ENCODE measurements at places on chromosomes 1 and 21.

DNA sequence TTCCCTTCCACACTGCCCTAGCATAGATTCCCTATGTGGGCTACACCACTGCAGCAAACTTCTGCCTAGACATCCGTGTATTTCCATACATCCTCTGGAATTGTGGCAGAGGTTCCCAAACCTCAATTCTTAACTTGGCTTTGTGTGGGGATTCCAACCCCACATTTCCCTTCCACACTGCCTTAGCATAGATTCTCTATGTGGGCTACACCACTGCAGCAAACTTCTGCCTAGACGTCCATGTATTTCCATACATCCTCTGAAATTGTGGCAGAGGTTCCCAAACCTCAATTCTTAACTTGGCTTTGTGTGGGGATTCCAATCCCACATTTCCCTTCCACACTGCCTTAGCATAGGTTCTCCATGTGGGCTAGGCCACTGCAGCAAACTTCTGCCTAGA is 31.4 kb downstream of the ZNF670 start:
- DNase-seq, result no peak

DNA sequence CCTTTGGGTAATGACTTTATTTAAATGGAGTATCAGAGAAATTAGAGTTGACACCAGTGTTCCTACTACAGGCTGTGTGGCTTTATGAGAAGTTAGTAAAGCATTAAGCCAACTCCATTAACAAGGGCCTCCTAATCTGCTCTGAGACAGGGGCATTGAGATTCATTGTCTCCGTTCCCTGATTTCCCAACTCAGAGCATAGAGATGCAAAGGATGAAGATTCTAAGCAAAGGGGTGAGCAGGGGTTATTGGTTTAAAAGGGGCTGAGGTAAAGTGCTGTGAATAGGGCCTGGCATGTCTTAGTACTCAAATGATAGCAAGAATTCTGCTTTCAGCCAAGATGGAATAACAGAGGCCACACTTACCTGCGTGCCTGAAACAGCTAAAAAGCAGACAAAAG is 428.4 kb downstream of the PTPRU start:
- DNase-seq, result no peak

DNA sequence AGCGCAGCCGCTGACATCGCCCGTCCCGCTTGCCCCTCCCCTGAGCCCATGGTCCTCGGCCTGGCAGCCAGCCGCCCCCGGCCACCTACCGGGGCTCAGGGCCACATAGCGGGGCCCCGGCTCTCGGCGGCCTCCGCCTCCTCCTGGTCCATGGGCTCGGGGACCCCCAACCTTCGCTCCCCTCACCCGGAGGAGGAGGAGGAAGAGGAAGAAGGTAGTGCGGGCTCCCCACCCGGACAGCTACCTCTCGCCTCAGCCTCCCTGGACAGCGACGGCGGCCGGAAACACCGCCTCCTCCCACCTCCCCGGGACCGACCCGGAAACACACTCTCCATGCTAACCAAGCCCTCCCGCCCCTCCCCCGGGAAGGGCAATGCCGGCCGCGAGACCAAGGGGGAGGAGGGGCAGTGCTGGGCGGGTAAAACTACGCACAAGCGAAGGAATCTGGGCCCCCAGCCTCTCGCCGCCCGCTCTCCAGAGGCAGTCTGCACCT is at the start of gene KIAA0319L:
Gene KIAA0319L (minus strand): TSS at position 286 of the 493 bp plus-strand sequence. CDS start 2,912 bp downstream, outside the sequence.
- DNase-seq, result no peak

DNA sequence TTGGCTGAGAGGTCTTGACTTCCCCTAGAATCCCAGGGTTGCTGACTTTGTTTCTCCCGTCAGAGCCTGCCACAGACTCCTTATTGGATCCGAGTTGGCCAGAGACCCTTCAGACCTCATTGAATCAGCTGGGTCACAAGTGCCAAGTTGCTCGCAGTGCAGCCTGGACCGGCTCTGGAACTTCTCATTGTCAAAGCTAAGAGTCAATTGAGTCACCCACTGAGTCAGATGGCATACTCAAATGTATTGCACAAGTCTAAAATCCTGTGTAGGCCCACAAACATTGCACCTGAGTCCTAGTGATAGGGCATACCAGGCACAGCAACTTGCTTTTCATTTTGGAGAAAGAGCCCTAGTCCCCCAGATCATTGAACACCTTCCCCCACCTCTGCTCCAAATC is 20.4 kb upstream of the SCAF4 start:
- peak; percentile 36 for DNase-seq

- DNase-seq, result no peak
These were observed 27.0 kb upstream of the ABCG1 start for GRCh38 chr21:42191696-42192595.

GRCh38 chr1:65069011-65069565 is 78.9 kb upstream of the AK4 start:
- no peak for DNase-seq

- DNase-seq, result peak; percentile 60
These were observed 98.6 kb downstream of the ENAH start for GRCh38 chr1:225554216-225554812.

GRCh38 chr1:29156543-29157268 is 25.0 kb downstream of the SRSF4 start:
- DNase-seq, result peak; percentile 89

GRCh38 chr1:17913326-17914115 is 158.4 kb downstream of the ACTL8 start:
- DNase-seq, result no peak

GRCh38 chr1:228379666-228380065 is 27.0 kb downstream of the TRIM11 start:
- no peak for DNase-seq

DNA sequence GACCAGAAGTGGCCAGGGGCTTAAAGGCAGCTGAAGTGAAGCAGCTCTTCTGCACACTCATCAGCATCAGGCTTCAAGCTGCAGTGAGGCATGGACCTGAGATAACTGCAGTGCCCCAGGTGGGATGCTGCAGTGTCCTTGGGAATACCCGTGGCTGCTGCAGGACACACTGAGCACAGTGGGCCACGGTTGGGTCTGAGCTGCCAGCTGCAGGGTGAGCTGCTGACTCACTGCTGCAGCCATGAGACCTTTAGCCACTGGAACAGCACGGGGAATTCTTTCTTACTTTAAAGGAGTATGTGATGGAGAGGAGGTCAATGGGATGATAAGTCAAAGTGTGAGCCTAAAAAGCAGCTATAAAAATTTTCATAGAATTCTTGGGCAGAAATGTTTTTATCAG is 102.1 kb downstream of the XCL2 start:
- DNase-seq, result no peak

- DNase-seq, result no peak
These were observed at the start of gene ASCL5 for GRCh38 chr1:201126832-201127754. Gene ASCL5, minus strand, starts transcription at chr1:201127184. Its CDS starts 11,812 bp downstream, at chr1:201115372.

- DNase-seq, result no peak
These were observed 145.0 kb downstream of the DHRS3 start for GRCh38 chr1:12472798-12473551.

DNA sequence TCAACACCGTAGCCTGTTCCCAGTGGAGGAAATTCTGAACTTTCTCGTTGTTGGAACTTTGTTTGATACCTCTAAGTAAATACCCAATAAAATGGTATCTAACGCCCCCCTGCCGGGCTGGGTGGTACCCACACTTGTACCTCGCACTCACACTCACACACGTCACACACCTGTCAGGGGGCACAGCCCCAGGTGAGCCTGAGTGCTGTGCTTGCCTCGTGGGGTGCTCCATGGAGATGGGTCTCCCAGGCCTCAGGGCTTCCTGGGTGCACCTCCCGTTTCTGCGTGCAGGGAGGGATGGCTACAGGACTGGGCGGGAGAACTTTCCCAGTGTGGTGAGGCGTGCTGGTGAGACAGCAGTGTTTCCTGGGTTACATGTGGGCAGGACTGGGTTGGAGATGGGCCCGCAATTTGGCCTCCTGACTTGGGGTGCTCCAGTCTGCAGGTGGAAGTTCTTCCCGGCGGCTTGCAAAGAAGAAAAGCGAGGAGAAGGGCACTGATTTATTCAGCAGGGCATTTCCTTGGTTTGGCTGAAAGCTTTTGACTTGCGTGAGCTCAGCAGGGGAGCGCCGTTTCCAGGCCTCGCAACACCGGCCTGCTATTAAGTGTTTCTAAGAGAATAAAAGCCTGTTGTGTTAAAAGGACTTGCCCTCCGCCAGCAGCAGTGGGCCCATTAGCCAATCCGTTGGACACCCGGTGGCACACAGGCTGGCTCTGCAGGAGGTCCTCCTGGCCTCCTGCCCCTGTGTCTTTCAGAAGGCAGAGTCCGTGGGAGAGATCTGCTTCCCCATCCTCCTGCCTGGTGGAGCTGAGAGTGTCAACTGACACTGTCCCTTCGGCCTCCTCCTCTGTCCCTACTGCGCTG is 79.7 kb downstream of the KIF26B start:
- DNase-seq, result no peak

- no peak for DNase-seq
These were observed 95.4 kb downstream of the LPAR3 start for GRCh38 chr1:84797603-84798002.

- DNase-seq, result peak; percentile 77
These were observed 55.3 kb upstream of the EIF4G3 start for GRCh38 chr1:21232044-21232443.

- no peak for DNase-seq
These were observed 164.6 kb upstream of the GJB5 start for GRCh38 chr1:34590211-34590623.

DNA sequence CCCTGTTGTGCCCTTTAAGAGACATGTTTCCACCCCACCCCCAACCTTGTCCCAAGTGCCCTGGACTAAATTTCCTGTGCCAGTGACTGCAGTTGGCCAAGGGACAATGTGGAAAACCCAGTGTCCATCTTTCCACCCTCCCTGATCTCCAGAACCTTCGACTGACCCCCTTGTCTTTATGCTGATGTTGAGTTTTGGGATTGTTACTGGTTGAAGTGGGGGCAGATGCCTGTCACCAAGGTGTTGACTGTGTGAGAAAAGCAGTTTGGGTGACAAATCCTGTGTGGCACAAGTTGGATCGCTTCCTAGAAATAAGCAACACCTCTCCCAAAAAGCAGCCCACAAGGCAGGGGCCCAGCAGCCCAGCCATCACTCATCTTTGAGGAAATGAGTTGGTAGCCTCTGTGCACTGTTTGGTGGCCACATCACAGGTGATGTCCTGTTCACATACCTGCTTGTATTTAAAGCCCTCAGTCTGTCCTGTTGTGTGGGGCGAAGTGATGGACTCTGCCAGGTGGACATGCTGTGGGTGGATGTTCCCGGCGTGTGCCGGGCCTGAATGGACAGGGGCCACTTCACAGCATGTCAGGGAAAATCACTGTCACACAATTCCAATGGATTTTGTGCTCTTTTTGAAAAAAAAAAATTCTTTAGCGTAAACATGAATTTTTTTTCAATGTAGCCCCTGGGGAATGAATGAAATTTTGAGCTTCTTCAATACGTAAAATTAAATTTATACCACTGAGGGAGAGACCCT is 6.6 kb upstream of the MIIP start:
- no peak for DNase-seq

GRCh38 chr1:154445040-154445472 is 39.9 kb downstream of the IL6R start:
- peak; percentile 26 for DNase-seq

- DNase-seq, result no peak
These were observed 7.1 kb downstream of the PRRX1 start for GRCh38 chr1:170670802-170671628.

DNA sequence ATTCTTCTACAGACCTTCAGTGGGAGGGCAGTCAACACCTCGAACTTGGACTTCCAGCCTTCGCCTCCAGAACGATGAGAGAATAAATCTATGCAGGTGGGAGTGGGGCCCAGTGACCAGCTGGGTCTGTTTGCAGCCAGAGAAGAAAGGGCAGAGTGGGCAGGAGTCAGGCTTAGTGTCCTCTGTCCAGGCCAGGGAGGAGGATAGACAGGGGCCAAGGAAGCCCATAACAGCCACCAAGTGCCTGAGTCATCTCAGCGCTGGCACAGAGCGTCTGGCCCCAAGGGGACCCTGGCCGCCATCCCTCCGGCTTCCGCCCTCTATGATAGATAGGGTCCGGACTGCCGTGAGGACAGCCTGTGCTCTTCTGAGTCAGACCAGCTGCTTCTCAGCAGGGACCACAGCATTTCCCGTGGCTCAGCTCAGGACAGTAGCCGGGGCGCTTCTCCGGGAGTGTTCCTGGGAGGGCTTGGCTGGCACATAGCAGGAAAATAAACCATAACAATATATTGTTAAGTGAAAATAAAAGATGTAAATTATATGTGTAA is 133.1 kb upstream of the C1orf174 start:
- no peak for DNase-seq

- DNase-seq, result no peak
These were observed 13.6 kb downstream of the CDC42BPA start for GRCh38 chr1:227304665-227305064.

- no peak for DNase-seq
These were observed 24.0 kb downstream of the RGS7 start for GRCh38 chr1:241332987-241333386.

GRCh38 chr1:200982071-200982945 is 41.2 kb downstream of the KIF21B start:
- peak; percentile 66 for DNase-seq

GRCh38 chr1:24261977-24262376 is 57.2 kb upstream of the GRHL3 start:
- no peak for DNase-seq

- DNase-seq, result no peak
These were observed 153.3 kb upstream of the SGIP1 start for GRCh38 chr1:66380452-66381212.

DNA sequence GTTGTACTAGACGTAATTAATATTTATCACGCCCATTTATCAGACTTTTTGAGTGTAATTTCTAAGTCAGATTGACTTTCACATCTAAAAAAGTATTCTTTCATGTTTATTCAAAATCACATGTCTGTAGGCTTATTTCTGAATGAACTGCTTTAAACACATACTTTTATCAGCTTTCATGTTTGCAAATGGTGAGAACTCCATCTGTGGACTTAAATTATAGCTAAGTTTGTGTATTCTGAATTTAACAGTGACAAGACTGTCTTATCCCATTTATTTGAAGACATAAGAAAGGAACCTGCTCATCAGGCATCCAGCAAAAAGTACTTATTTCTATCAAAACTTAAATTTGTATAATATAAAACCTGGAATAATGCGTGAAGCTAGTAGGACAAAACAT is 69.3 kb downstream of the DENND1B start:
- DNase-seq, result no peak

- peak; percentile 51 for DNase-seq
These were observed 860.8 kb downstream of the BRINP3 start for GRCh38 chr1:189616893-189617292.

- DNase-seq, result peak; percentile 71
These were observed 12.3 kb upstream of the IFNLR1 start for GRCh38 chr1:24199291-24199900.

- DNase-seq, result no peak
These were observed 2.4 kb downstream of the ACTN2 start for GRCh38 chr1:236688705-236689104.

GRCh38 chr1:221720545-221720944 is 21.3 kb downstream of the DUSP10 start:
- no peak for DNase-seq

GRCh38 chr21:25955646-25956045 is 214.9 kb downstream of the APP start:
- DNase-seq, result no peak

GRCh38 chr1:221829327-221830015 is 87.6 kb upstream of the DUSP10 start:
- peak; percentile 89 for DNase-seq

- DNase-seq, result no peak
These were observed 78.9 kb downstream of the MAP3K21 start for GRCh38 chr1:233406339-233406960.
